ENCODE measurements at places on chromosomes 12 and 14.

- no peaks in the 10 kb centered on the region for H3K27me3 ChIP-seq
- no peaks in the 10 kb centered on the region for H3K36me3 ChIP-seq
- peak; percentile 82 for DNase-seq
- peaks cover 13% of the 10 kb centered on the region for H3K4me1 ChIP-seq
- peak overlapping the region; percentile 82 for H3K27ac ChIP-seq
Observed at GRCh38 chr14:22887260-22887989, 4.4 kb downstream of the REM2 start.

GRCh38 chr12:13631873-13632272, 349.5 kb downstream of the GRIN2B start:
- H3K27ac ChIP-seq = no peak overlapping the region
- no peaks in the 10 kb centered on the region for H3K27me3 ChIP-seq
- H3K36me3 ChIP-seq = no peaks in the 10 kb centered on the region
- no peak overlapping the region for H3K4me3 ChIP-seq
- H3K4me1 ChIP-seq = no peaks in the 10 kb centered on the region

GRCh38 chr14:63632932-63633514, 8.6 kb downstream of the WDR89 start:
- no peak overlapping the region for H3K27ac ChIP-seq
- no peak overlapping the region for H3K4me3 ChIP-seq
- no peaks in the 10 kb centered on the region for H3K27me3 ChIP-seq
- no peaks in the 10 kb centered on the region for H3K36me3 ChIP-seq
- no peak for DNase-seq

GRCh38 chr12:1531153-1531653, 63.2 kb downstream of the FBXL14 start:
- H3K4me3 ChIP-seq = peak overlapping the region; percentile 65
- DNase-seq = peak; percentile 86
- no peaks in the 10 kb centered on the region for H3K36me3 ChIP-seq
- peaks cover 12% of the 10 kb centered on the region for H3K4me1 ChIP-seq
- no peaks in the 10 kb centered on the region for H3K27me3 ChIP-seq
